CD4-positive, alpha-beta T cell treated with Interleukin-15 for 4 hours (primary cell): ENCODE measurements at places on chromosomes 4 and X.

- no peak for DNase-seq
Measured at GRCh38 chr4:15043922-15044321, 41.6 kb downstream of the CPEB2 start.

DNA sequence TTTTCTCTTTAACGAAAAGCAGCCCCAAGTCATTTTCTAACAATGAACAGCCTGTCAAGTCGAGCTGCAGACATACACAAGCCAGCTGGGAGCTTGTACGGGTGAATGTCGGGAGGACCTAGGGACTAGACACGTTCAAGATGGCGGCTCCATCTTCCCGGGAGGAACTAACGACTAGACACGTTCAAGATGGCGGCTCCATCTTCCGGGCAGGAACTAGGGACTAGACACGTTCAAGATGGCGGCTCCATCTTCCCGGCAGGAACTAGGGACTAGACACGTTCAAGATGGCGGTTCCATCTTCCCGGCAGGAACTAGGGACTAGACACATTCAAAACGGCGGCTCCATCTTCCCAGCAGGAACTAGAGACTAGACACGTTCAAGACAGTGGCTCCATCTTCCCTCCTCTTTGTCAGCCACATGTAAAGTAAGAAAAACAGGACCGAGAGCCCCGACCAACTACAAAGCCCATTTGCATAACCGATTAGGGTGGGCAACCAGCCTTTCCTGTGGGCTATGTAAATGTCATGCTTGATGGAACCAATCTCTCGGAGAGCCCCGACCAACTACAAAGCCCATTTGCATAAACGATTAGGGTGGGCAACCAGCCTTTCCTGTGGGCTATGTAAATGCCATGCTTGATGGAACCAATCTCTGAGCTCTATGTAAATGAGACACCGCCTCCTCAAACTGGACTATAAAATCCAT, 175.5 kb downstream of the DHRSX start:
- peak; percentile 20 for DNase-seq

DNA sequence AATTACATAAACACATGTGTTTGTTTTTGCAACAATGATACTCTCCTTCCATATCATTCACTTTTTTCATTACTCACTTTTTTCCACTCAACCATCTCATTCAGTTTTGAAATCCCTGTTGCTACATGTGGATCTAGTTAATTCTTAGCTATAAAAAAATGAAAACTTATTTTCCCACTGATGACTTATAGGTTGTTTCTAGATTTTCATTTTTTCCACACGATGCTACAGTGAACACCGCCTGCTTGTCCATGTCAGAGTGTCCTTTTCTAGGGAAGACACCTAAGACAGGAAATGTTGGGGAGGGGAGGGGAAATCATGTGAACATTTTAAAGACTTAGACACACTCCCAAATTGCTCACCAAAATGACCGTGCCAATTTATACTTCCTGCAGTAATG, 70.2 kb downstream of the SUPT20HL2 start:
- no peak for DNase-seq

DNA sequence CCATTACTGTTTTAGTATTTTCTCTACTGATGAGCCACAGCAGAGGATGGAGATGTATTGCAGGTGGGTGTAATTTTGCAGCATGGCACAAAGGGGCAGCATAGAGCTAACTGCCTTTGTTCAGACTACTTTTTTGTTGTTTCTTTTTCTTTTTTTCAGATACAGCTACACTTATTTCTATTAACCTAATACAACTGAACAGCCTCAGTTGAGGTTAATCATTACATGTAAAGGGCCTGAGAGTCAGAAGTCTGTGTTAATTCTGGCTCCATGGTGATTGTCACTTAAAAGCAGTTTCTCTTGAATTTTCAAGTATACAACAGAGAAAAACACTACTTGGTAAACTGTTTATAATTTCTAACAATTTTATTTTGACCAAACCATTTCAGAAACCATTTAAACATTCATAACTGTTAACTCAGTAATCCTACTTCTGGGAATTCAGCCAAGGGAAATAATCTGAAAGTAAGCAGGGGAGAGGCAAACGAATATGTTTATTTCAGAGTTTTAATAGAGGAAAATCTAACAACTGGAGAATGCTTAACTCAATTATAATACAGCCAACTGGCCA, 13.9 kb upstream of the PPEF2 start:
- DNase-seq = peak; percentile 32

DNA sequence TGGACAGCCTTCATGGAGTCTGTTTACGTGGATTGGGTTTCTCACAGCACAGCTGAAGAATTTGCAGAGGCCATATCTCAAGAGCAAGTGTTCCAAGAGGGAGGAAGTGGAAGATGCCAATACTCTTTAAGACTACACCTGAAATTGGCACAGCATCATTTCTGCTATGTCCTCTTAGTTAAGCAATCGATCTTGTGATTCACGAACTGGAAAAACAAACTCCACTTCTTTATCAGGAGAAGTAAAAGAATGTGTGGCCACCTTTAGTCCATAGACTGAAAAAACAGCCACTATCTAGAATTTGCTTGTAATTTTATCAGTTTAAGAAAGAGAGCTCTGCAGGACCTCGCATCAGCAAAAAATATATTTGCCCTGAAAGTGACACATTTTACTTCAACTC, 473.1 kb upstream of the ATOH1 start:
- no peak for DNase-seq

DNA sequence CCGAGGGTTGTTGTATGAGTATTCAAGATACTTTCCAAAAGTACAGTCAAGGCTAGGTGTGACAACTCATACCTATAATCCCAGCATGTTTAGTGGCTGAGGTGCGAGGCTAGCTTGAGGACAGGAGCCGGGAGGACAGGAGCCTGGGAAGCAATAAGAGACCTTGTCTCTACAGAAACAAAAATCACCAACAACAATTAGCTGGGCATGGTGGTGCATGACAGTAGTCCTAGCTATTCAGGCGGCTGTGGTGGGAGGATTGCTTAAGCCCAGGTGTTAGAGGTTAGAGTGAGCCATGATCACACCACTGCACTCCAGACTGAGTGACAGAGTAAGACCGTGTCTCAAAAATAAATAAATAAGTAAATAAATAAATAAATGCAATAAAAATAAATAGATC, 91.6 kb downstream of the TLL1 start:
- no peak for DNase-seq
